Ascending aorta (tissue), 2 donors: ENCODE measurements at places on chromosomes 2 and 18.

GRCh38 chr2:177252808-177253531, 11.6 kb downstream of the NFE2L2 start:
- no peak for DNase-seq

DNA sequence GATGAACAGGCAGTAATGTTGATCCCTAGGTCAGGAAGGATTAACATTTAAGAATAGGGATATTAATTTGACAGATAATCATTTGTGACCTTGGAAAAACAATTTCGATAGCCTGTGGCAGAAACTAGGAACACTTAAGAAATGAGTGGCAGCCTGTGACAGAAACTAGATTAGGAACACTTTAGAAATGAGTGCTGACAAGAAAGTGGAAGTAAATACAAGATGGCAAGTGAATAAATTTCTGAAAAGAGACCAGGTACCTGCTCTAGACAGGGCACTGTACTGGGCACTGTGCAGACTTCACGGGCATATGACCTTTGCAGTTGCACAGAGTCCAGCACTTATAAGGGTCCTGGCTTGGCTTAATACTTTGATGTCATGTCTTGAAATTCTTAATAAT, 5.5 kb upstream of the HNRNPA3 start:
- no peak for DNase-seq

DNA sequence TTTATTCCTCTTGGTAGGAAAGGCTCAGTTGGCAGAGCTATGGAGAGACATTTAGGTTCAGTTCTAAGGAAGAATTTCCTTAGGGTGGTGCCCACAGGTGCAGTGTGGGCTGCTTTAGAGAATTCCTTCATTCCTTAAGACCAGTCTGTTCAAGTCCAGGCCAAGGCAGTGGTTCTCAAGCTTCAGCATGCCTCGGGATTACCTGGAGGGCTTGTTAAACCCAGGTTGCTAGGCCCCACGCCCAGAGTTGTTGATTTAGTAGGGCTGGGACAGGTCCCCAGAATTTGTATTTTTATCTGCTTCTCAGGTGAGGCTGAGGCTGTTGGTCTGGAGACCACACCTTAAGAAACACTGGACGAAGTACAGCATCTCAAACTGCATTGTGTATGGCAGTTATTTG, 68.9 kb downstream of the CERS6 start:
- no peak for DNase-seq

GRCh38 chr2:179239195-179239594, 25.4 kb downstream of the SESTD1 start:
- DNase-seq = no peak

GRCh38 chr2:54657664-54658083, 65.8 kb upstream of the EML6 start:
- no peak for DNase-seq

DNA sequence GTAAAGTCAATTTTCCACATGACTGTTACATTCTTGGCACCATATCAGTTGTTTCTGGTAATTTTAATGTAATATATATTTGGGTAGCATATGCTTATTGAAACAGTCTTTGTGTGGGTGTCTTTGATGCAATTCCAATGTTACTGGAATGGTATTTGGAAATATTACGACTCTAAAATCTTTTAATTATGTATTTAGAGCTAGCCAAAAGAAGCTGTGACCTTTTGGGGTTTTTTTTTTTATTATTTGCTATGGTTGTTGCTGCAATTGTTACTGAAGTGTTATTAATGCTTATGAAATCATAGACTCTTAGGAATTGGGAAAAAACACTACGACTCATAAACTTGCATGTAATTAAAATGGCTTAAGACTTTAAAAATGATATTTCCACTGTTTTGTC, 95.9 kb downstream of the AOX1 start:
- DNase-seq = no peak

DNA sequence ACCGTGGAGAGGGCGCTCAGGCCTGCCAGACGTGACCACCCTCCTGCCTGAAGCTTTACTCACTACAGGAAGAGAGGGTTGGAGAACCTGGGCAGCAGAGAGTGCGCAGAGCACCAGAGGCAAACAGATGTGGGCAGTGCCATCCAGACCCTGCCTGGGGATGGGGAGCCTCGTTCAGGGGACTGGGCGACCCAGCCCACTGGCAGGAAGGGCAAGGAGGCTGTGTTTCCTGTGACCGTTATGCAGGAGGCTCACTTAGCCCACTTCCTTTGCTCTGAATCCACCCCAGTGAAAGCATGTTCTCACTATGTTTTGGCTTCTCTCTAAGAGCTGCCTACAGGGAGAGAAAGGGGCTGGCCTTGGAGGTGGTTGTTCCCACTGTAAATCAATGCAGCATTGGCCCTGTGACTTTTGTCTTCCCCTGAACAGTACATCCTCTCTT, 23.0 kb upstream of the ACKR3 start:
- DNase-seq = no peak

DNA sequence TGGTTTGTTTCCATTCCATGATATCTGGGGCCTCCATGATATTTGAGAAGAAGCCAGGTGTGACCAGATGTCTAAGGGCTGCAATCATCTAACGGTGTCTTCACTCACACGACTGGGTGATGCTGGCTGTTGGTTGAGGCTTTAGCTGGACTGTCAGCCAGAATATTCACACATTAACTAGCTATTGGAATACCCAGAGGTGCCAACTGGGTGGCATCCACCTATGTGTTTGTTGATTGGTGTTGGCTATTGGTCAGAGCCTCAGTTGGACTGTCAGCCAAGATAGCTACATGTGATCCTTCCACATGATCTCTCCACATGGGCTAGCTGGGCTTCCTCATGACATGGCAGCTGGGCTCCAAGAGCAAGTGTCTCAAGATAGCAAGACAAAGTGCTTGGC, 117.4 kb downstream of the CDCA7 start:
- DNase-seq = no peak
